Transverse colon (tissue), 4 donors: ENCODE measurements at places on chromosomes 4 and X. TPM values are rescaled to one million over a fixed set of nuclear protein-coding genes. Genes with fewer than 3 reads are reported as not detected.

- H3K27ac ChIP-seq = no peak overlapping the region
- H3K4me1 ChIP-seq = no peaks in the 10 kb centered on the region
- H3K27me3 ChIP-seq = no peaks in the 10 kb centered on the region
- H3K4me3 ChIP-seq = no peak overlapping the region
- no peaks in the 10 kb centered on the region for H3K36me3 ChIP-seq
- DNase-seq = no peak
These were observed 524.3 kb upstream of the GALNTL6 start for GRCh38 chr4:171288816-171289432.

- H3K27ac ChIP-seq = no peak overlapping the region
- no peaks in the 10 kb centered on the region for H3K4me1 ChIP-seq
- DNase-seq = no peak
- H3K4me3 ChIP-seq = no peak overlapping the region
These were observed 227.0 kb downstream of the C4orf33 start for GRCh38 chr4:129322920-129323319.

Gene SLC10A6
- total RNA-seq = not detected

GRCh38 chr4:94365304-94365703, 22.7 kb upstream of the HPGDS start:
- no peak for DNase-seq
- no peaks in the 10 kb centered on the region for H3K27me3 ChIP-seq
- H3K27ac ChIP-seq = no peak overlapping the region
- no peak overlapping the region for H3K4me3 ChIP-seq
- H3K36me3 ChIP-seq = no peaks in the 10 kb centered on the region
- no peaks in the 10 kb centered on the region for H3K4me1 ChIP-seq

Gene FGFRL1
- total RNA-seq = 15.9 TPM

DNA sequence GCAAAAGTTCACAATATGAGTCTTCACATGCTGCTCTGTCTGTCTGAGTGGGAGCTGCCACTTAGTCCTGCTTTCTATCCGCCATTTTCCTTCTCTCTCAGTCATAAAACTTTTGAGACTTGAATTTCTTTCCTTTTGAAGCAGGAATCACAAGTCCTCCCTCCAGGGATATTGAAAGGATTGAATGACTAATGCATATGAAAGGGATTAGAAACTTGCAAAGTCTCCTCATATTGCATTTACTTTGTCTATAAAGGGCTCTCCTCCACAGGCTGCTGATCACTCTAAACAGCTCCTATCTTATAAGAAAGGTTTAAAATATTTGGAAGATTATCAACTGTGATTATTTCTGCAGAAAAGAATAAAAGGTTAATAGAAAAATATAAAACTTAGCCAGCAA, 879.1 kb downstream of the ARAP2 start:
- DNase-seq = no peak
- no peak overlapping the region for H3K27ac ChIP-seq
- no peaks in the 10 kb centered on the region for H3K27me3 ChIP-seq
- H3K36me3 ChIP-seq = no peaks in the 10 kb centered on the region
- H3K4me3 ChIP-seq = no peak overlapping the region

DNA sequence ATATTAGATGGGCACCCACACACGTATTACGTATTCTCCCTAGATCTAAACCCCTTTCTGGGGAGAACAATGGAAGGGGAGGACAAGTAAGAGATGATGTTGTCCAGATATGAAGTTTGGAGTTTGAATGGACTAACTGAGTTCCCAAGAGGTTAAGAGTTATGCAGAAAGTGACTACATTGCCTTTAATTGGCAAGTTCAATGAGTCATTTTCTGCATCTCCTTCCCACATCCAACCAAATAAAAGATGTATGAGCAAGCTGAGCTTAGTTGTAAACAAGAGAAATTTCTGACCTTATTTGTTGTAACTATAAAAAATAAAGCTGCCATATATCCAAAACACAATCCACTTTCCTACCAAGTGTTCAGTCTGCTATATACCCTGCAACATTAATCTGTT, 50.5 kb downstream of the TIGD2 start:
- DNase-seq = no peak
- no peaks in the 10 kb centered on the region for H3K27me3 ChIP-seq
- H3K4me3 ChIP-seq = no peak overlapping the region
- no peaks in the 10 kb centered on the region for H3K36me3 ChIP-seq

- no peak overlapping the region for H3K27ac ChIP-seq
- no peaks in the 10 kb centered on the region for H3K4me1 ChIP-seq
- no peaks in the 10 kb centered on the region for H3K36me3 ChIP-seq
These were observed 12.6 kb upstream of the PDE6B start for GRCh38 chr4:612749-613125.

GRCh38 chr4:6990661-6991060, 52.5 kb upstream of the TADA2B start:
- no peak overlapping the region for H3K4me3 ChIP-seq
- peaks cover 20% of the 10 kb centered on the region for H3K4me1 ChIP-seq
- H3K27me3 ChIP-seq = no peaks in the 10 kb centered on the region
- no peak for DNase-seq

Gene GPR78
- not detected for total RNA-seq

DNA sequence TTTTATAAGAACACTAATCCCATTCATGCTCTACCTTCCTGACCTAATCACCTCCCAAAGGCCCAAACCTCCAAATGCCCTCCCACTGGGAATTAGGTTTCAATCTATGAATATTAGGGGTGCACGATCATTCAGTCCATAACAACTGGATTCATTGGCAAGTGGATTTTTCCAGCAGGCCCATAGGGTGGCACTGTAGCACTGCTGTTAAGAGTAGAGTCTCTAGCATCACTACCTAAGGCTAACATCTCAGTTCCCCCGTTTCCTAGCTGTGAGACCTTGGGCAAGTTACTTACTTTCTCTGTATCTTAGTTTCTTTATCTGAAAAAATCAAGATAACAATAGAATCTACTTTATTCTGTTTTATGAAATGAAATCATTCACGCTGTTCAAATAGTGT, 315.8 kb downstream of the STIM2 start:
- peak; percentile 25 for DNase-seq
- no peaks in the 10 kb centered on the region for H3K4me1 ChIP-seq
- H3K4me3 ChIP-seq = no peak overlapping the region
- H3K36me3 ChIP-seq = no peaks in the 10 kb centered on the region
- no peaks in the 10 kb centered on the region for H3K27me3 ChIP-seq

- H3K4me3 ChIP-seq = peak within 1 kb of the TSS; percentile 29
- H3K27ac ChIP-seq = no peak within 1 kb of the TSS
- DNase-seq = no peak
- H3K36me3 ChIP-seq = no peaks in the 10 kb centered on the region
These were observed at the start of gene PNMA3 for GRCh38 chrX:153055871-153056749. PNMA3 (plus strand) TSS chrX:153056470; CDS start chrX:153057056, 586 bp downstream.

- no peaks in the 10 kb centered on the region for H3K36me3 ChIP-seq
- H3K4me1 ChIP-seq = no peaks in the 10 kb centered on the region
- DNase-seq = no peak
- no peak overlapping the region for H3K4me3 ChIP-seq
- H3K27me3 ChIP-seq = no peaks in the 10 kb centered on the region
- no peak overlapping the region for H3K27ac ChIP-seq
These were observed 415.1 kb downstream of the AFF2 start for GRCh38 chrX:148915474-148915873.

Gene NAP1L3
- 1.1 TPM for total RNA-seq

DNA sequence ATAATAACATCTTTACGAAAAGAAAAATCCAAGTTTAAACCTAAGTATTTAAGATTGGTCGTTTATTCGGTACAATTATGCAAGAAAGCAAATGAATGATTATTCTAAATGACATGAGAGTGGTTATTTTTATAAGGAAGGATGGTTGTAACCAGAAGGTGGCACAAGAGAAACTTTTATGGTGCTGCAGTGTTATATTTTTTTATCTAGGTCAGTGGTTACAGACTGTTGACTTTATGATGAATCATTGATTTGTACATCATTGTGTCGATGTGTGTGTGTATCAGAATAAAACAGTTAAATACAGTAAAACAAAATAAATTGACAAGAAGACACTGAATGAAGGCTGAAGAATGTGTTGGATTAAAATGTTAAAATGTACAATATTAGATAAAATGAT, 9.8 kb downstream of the DCAF8L2 start:
- DNase-seq = no peak
- no peak overlapping the region for H3K4me3 ChIP-seq
- no peaks in the 10 kb centered on the region for H3K36me3 ChIP-seq
- no peaks in the 10 kb centered on the region for H3K27me3 ChIP-seq
- no peak overlapping the region for H3K27ac ChIP-seq
- no peaks in the 10 kb centered on the region for H3K4me1 ChIP-seq

Gene EDNRA
- total RNA-seq = 1.1 TPM

- no peak overlapping the region for H3K4me3 ChIP-seq
- H3K27me3 ChIP-seq = peaks cover 6% of the 10 kb centered on the region
- no peak overlapping the region for H3K27ac ChIP-seq
- no peaks in the 10 kb centered on the region for H3K36me3 ChIP-seq
- DNase-seq = no peak
These were observed 147.3 kb downstream of the CORIN start for GRCh38 chr4:47690611-47691010.

DNA sequence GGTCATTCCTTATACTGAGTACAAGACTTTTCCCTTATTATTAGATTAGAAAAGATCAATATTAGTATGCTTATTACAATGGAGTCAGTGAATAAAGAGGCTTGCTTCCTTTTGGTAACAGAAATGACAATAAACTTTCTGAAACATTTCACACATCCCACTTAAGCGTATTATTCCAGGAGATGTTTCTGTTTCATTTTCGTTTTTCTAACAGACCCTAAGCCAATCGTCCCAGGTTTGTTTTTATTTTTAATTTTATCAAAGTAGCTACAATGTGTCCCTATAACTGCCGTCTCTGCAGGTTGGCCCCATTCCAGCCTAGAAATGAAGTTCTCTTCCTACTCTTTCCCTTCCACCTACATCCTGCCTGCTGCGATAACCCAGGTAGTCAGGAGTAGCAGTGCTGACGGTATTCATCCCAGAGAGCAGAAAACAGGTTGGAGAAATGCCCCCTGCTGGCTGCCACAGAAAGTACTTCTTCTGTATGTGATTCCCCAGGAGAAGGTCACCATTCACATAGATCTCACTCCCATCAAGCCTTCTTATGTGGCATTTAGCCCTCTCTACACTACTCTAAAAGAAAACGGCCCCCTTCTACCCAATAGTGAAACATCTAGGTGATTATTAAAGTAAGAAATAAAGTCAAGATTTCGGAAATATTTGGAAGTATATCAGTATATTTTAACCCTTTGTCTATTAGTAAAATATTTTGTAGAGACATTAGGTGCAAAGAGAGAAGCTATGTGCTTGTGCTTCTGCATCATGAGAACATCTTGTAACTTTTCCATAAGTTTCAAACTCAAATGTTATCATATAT, 40.4 kb downstream of the ENPEP start:
- DNase-seq = peak; percentile 88
- H3K4me3 ChIP-seq = peak overlapping the region; percentile 44
- H3K4me1 ChIP-seq = peaks cover 8% of the 10 kb centered on the region
- peaks cover 5% of the 10 kb centered on the region for H3K27me3 ChIP-seq
- peak overlapping the region; percentile 52 for H3K27ac ChIP-seq

Gene MAGEA10
- total RNA-seq = not detected

Gene CCDC120
- 4.4 TPM for total RNA-seq

- no peak overlapping the region for H3K4me3 ChIP-seq
- no peaks in the 10 kb centered on the region for H3K36me3 ChIP-seq
- H3K4me1 ChIP-seq = peaks cover 3% of the 10 kb centered on the region
- DNase-seq = no peak
- H3K27me3 ChIP-seq = no peaks in the 10 kb centered on the region
- H3K27ac ChIP-seq = peak overlapping the region; percentile 43
These were observed 235.4 kb downstream of the MGST2 start for GRCh38 chr4:139900964-139901376.

Gene FAM47A
- not detected for total RNA-seq

Gene SLIT2
- 6.0 TPM for total RNA-seq

DNA sequence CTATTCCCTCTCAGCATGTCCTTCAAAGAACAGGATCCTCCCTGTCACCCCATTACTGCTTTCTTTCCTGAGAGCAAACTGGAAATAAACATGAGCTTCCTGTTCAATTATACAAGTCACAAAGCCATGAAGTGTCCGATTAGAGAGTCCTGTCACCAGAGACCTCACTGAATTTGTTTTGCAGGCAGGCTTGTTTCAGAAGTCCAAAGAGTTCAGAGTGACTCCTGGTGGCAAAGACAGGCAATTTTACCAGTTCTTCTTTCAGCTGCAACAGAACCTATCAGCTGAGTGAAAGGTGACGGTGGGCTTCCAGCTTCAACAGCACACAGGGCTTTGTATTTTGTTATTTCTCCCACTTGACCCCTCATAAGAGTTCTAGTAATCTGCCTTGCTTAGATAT, 6.4 kb downstream of the ELK1 start:
- H3K4me1 ChIP-seq = no peaks in the 10 kb centered on the region
- no peak overlapping the region for H3K27ac ChIP-seq
- H3K4me3 ChIP-seq = no peak overlapping the region
- H3K27me3 ChIP-seq = no peaks in the 10 kb centered on the region

DNA sequence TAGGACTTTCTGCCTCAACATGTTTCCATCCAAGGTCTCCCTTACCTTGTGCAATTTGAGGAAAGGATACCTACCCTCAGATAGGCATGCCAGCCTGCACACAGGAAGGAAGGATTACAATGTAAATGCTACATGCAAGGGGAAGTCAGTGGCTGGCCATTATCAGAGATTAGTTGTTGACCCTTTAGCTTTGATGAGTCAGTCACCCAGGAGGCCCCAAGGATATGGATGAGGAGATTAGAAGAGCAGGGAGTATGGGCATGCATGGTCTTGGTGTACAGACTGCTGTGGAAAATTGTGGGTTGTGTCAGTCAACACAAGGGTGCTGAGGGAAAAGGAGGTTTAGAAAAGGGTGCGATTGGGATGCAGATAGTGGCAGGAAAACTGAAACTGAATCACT, 92.0 kb downstream of the GUCY2F start:
- H3K4me3 ChIP-seq = no peak overlapping the region
- no peaks in the 10 kb centered on the region for H3K36me3 ChIP-seq
- DNase-seq = no peak
- no peaks in the 10 kb centered on the region for H3K27me3 ChIP-seq
- H3K4me1 ChIP-seq = no peaks in the 10 kb centered on the region
- no peak overlapping the region for H3K27ac ChIP-seq

DNA sequence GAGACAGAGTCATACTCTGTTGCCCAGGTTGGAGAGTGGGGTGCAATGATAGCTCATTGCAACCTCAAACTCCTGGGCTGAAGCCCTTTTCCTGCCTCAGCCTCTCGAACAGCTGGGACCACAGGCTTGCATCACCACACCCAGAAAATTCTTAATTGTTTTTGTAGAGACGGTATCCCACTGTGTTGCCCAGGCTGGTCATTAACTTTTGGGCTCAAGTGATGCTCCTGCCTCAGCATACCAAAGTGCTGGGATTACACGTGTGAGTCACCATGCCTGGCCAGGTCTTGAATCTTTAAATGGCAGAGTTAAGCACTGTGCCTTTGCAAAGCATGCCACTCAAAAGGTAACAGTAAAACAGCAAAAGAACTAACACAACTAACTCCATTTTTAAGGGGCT, 28.6 kb upstream of the BBS12 start:
- H3K36me3 ChIP-seq = no peaks in the 10 kb centered on the region
- peaks cover 3% of the 10 kb centered on the region for H3K4me1 ChIP-seq
- H3K4me3 ChIP-seq = no peak overlapping the region
- no peak overlapping the region for H3K27ac ChIP-seq

Gene NWD2
- total RNA-seq = not detected

- no peaks in the 10 kb centered on the region for H3K36me3 ChIP-seq
- H3K27ac ChIP-seq = no peak overlapping the region
- no peak for DNase-seq
- H3K27me3 ChIP-seq = no peaks in the 10 kb centered on the region
- H3K4me3 ChIP-seq = no peak overlapping the region
These were observed 86.7 kb upstream of the MAGEA4 start for GRCh38 chrX:151825925-151826485.
